Fibroblast of skin of left quadriceps (primary cell): ENCODE measurements at places on chromosomes 16 and 17.
A peak's percentile ranks its signal among the peaks of the same experiment; 100 is the strongest.

DNA sequence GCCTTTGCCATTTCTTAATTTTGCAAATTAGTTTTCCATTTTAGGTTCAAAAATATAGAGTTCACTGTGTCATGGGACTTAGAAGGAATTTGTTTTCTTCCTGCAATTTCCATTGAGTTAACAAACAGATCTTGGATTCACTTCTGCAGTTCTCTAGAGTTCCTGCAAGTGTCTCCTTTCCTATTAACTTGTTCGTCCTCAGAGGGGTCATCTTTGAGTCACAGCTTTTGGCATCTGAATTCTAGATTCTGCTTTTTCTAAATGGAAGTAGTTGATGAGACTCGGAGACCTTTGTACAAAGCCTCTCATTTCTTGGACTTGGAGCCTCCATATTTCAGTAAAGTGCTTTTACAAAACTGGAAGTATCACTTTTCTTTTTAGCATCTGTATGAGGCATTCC lies 323.3 kb downstream of the BCAS3 start:
- peak; percentile 7 for DNase-seq

DNA sequence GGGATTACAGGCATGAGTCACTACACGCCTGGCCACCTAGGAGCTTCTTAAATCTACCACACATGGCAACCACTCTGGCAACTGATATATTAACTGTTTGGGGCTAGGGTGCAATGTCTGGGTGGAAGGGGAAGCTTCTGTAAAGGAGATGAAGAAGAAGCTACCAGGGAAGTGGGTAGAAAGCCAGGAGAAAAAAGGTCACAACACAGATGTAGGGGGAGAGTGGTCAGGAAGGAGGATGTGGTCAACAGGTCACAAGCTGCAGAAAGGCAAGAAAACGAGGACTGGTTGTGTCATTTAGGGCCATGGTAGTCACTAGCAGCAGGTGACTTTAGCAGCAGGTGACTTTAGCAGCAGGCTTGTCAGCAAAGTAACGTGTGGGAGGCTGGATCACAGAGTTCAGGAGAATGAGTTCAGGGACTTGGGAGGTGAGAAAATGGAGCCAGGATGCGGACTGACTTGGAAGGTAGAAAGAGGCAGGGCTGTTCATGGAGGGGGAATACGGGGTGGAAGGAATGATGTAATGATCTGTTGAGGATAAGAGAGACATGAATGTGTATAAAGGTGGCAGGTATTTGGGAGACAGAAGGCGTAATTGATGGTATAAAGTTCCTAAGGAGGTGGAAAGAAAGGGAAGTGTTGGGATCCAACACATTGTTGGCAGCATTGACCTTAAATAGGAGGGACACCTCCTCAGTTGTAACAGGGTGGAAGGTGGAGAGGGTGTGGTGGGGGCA lies 16.3 kb upstream of the WFIKKN2 start:
- DNase-seq, result no peak

DNA sequence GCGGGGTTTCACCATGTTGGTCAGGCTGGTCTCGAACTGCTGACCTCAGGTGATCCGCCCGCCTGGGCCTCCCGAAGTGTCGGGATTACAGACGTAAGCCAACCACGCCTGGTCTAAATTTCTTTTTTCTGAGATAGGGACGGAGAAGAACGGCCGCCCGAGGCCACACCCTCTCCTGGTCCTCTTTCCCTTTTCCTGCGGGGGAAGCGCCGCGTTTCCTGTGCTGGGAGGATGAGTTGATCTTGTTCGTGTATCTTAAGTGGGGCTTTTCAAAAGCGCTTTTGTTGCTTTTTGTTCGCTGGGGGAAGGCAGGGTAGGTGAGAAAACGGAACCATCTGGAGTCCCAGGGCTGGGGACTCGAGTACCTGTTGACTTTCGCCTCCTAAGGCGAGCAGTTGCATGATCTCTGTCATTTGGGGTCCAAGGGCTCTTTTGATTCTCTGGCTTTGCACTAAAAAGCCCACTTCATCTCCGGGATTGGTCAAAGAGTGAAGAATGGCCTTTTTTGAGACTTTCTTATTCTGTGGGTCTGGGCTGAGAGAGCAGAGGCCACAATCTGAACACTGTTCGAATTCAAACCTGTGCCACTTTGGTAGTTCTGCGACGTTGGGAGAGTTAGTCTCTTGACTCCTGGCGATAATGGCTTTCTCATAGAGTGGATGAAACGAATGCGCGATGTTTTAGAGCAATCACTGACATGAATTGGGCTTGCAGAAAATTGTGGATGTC lies 1.3 kb downstream of the FUS start:
- DNase-seq, result no peak

- peak; percentile 99 for DNase-seq
Measured at GRCh38 chr16:84836234-84836647, 16.5 kb downstream of the CRISPLD2 start.

DNA sequence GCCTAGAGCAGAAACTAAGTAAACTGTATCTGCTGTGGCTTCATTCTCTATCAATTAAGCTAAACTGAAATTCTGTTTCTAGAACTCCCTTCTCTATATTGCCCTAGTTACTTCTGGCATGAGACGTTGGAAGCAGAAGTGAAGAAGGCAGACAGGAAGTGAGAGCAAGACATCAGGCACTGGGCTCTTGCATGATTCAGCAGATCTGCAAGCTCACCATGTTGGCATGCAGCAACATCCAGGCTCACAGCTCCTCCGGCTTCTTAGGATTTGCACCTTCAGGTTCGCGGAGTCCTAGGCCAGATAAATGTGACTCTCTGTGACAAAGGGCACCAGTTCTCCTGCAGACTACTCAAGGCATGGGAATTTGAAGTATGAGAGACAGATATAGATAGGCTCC lies 148.3 kb downstream of the CDH8 start:
- DNase-seq, result peak; percentile 51

GRCh38 chr17:70071620-70072019 lies 3.4 kb upstream of the KCNJ16 start:
- no peak for DNase-seq

DNA sequence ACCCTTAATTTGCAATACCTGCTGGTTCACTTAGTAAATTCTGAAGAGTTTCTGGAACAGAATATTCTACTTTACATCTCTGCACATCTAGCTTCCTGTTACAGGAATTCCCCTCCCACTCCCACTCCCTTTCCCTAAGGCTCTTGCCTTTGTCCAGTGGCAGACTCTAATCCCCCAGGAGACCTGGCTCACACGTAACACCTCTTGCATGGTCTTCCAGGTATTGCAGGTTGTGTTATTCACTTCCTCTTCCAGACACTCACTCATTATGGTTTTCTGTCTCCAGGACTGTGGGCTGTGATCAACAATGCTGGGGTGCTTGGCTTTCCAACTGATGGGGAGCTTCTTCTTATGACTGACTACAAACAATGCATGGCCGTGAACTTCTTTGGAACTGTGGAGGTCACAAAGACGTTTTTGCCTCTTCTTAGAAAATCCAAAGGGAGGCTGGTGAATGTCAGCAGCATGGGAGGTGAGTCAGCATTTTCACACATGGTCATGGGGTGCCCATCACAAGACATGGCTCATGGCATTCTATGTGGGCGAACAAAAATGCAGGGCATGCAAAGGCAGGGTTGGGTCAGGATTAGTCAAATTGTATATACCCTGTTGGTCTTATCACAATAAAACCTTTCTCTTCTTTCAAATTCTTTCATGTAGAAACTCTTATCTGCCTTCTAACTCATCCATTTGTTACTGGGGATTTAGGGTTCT lies 35.8 kb downstream of the HSD17B2 start:
- DNase-seq, result no peak

DNA sequence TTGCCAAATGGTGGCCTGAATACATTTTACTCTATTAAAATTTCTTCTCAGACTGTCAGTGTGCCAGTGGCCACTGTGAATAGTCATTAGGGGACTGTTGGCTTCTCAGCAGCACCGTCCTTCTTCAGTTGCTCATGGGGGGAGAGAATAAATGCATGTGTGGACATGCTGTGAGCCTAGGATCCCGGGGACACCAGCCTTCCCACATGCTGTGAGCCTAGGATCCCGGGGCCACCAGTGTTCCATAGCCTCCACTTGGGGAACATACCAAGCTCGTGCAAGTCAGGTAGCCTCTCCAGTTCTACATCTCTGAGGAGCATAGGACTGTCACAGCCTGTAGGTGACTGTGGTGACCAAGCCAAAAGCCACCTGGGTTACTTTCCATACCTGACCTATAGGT lies 51.5 kb downstream of the BANP start:
- DNase-seq, result no peak

DNA sequence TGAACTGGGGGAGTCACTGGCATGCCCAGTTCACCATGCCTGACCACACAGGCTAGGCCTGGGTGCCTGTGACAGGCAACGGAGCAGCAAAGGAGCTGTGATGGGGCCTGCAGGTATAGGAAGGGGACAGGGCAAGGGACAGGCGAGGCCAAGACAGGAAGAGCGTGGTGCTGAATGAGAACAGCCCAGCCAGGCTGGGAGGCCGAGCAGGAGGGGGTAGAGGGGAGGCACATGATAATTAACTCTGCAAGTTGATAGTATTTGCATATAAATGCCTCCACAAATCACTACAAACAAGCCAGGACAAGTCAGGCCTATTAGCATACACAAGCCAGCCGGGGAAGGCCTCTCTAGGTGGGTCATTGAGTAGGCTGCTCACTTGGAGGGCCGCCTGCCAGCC lies 7.8 kb downstream of the ZFHX3 start:
- no peak for DNase-seq

- peak; percentile 27 for DNase-seq
Measured at GRCh38 chr16:15897834-15898254, 9.4 kb upstream of the CEP20 start.

GRCh38 chr17:40093580-40094201 lies 6.7 kb downstream of the NR1D1 start:
- no peak for DNase-seq

DNA sequence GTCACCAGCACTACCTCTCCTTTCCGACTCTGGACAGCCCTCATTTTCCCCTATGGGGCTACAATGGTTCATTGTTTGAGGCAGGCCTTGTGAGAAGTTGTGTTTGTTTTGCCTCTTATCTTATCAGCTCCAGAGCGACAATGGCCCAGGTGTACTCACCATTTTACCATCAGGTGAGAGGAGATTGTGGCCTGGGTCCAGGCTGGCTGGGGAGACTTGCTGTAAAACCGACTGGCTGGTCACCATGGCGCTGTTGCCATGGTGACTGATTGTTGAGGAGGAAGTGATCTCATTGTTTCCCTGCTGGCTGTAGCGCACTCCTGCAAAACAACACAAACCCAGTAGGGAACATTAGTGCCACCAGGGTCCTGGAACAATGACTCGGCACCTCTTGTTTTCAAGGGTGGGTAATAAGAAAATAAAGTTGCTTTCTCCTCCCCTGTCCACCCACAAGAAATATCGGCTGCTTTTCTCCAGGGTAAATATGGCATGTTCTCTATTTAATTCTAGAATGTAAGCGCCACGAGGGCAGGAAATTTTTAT lies 34.4 kb downstream of the HNF1B start:
- no peak for DNase-seq

- no peak for DNase-seq
Measured at GRCh38 chr16:74825016-74825415, 50.4 kb upstream of the FA2H start.

GRCh38 chr17:61010661-61011170 lies 333.1 kb downstream of the BCAS3 start:
- no peak for DNase-seq

DNA sequence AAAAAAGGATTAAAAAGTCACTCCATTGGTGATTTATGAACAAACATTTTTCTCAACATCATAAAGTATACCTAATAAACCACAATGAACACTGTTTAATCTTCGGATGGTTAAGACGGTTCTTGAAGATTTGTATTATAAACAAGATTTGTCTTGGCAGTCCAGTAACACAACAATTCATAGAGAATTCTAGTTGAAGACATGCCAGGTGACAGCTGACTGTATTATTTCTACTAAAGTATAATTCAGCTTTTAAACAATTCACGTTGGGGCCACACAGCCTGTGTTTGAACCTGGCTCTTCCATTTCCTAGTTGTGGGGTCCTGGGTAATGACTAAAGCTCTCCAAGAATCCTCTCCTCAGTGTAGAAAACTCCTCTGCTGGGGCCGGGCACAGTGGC lies 22.0 kb downstream of the STX8 start:
- no peak for DNase-seq

GRCh38 chr17:28704219-28704858 lies 7.3 kb downstream of the PROCA1 start:
- DNase-seq, result no peak

- no peak for DNase-seq
Measured at GRCh38 chr17:57165754-57166153, 80.7 kb downstream of the AKAP1 start.

GRCh38 chr17:73748508-73748907 lies 104.3 kb upstream of the SDK2 start:
- no peak for DNase-seq

- DNase-seq, result no peak
Measured at GRCh38 chr17:33494151-33494550, 201.1 kb upstream of the ASIC2 start.

DNA sequence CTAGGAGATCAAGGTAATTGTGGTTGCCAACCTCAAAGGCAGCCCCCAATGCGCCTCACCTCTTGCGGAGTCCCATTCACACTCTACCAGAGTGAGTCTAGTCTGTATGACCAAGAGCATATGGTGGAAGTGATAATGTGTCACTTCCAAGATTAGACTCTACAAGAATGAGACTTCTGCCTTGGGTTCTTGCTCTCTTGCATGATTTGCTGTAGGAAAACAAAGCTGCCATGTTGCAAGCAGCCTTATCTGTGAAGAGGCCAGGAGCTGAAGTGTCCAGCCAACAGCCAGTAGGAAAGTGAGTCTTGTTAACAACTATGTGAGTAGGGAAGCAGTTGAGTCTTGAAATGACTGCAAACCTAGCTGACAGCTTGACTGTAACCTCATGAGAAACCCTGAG lies 3.4 kb downstream of the TERF2 start:
- DNase-seq, result no peak

DNA sequence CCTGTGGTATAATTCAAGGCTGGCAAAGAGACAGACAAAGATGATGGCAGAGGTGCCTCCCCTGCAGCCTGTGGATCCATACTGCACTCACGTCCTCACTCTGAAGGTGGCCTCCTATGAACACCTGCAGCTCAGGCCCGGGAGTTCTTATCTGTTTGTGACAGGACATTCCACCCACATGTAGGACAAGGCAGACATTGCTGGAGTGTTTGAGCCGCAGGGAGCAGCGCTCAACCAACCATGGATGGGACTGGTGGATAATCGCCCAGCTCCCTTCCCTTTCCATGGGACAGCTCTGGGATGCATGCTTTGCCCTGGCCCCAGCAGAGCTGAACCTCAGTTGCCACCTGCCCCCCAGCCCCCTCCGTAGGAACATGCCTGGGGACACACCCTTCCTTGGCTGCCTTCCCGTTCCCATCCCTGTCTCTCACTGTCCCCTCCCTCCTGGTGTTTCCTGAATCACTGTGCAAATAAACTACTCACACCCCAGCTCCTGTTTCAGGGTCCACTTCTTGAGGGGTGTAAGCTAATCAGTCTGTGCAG lies 22.2 kb downstream of the ITPRIPL2 start:
- no peak for DNase-seq

DNA sequence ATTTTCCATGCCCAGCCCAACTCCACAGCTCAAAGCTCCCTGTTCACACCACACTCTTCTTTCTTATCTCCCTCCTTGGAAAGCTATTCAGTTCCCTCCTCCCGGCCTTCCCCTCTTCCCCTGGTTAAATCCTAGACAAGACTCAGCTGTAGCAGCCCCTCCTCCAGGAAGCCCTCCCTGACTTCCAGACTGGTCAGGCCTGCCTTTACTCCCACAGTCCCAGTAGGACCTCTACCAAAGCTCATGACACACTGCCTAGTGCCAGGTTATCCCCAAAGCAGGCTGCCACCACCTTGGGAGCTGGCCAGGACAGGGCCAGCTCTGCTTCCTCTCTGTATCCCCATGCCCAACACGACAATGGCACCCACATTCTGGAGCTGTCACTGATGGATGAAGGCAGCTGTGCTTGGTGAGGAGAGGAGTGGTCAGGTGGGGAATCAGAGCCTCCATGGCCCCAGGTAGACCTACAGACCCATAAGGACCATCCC lies 50.0 kb downstream of the BEAN1 start:
- DNase-seq, result no peak
